ENCODE measurements at places on chromosomes 2 and 18.
A peak's percentile ranks its signal among the peaks of the same experiment; 100 is the strongest.

DNA sequence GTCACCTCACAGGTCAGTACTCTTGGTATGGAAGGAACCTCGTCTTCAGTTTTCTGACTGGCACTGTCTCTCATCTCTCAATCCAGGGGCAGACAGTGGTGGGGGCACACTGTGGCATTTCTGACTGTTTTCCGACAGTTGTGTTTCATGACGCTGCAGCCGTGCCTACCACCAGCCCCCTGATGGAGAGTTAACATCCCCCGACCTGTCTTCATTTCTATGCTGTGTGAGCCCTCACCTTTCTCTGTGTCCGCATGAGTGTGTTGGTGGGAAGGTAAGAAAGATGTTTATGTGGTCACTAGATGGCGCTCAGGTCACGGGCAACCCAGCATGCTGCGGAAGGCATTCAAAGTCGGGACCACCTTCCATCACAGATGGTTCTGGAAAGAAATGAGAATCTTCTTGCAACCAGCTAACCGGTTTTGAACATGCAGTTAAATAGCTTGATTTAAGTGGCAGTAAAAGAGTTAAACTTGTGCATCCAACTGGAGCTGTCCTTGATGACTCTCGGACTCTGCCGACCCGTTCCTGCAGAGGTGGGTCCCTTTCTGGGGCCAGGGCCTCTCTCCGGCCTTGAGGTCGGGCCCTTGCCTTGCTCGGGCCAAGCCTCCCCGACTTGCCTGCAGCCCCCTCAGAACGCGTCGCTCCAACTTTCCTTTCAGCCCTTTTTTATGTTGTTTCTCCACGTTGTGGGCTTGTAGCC is 92.4 kb downstream of the DYSF start:
- peak; percentile 19 for DNase-seq
- no peak overlapping the region for H3K27ac ChIP-seq
- H3K36me3 ChIP-seq, result no peaks in the 10 kb centered on the region
- peaks cover 13% of the 10 kb centered on the region for H3K27me3 ChIP-seq

DNA sequence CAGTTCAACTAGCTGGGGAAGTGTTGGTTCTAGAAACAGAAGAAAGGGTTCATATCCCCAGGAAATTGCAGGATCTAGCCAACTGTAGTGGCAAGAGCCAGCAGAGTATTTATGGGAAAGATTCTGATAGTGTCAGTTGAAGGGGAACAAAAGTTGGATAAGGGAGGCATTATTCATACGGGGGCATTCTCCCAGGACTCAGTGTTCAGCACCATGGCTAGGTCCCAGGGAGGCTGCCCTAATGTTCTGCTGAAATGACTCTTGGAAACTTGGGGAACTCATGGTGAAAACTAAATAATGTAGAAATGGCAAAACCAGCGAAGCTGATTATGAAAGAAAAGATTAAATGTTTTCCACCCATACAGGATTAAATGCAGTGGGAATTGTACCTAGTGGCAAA is 543.7 kb downstream of the TRIB2 start:
- no peak overlapping the region for H3K4me3 ChIP-seq
- H3K27ac ChIP-seq, result no peak overlapping the region
- DNase-seq, result no peak
- no peaks in the 10 kb centered on the region for H3K4me1 ChIP-seq
- no peaks in the 10 kb centered on the region for H3K36me3 ChIP-seq
- H3K27me3 ChIP-seq, result no peaks in the 10 kb centered on the region

GRCh38 chr2:42567806-42568400 is 529 bp upstream of the MTA3 start:
- peak overlapping the region; percentile 97 for H3K27ac ChIP-seq
- peaks cover 64% of the 10 kb centered on the region for H3K4me1 ChIP-seq
- H3K27me3 ChIP-seq, result no peaks in the 10 kb centered on the region
- peaks cover 25% of the 10 kb centered on the region for H3K36me3 ChIP-seq
- peak; percentile 40 for DNase-seq
- H3K4me3 ChIP-seq, result peak overlapping the region; percentile 77

DNA sequence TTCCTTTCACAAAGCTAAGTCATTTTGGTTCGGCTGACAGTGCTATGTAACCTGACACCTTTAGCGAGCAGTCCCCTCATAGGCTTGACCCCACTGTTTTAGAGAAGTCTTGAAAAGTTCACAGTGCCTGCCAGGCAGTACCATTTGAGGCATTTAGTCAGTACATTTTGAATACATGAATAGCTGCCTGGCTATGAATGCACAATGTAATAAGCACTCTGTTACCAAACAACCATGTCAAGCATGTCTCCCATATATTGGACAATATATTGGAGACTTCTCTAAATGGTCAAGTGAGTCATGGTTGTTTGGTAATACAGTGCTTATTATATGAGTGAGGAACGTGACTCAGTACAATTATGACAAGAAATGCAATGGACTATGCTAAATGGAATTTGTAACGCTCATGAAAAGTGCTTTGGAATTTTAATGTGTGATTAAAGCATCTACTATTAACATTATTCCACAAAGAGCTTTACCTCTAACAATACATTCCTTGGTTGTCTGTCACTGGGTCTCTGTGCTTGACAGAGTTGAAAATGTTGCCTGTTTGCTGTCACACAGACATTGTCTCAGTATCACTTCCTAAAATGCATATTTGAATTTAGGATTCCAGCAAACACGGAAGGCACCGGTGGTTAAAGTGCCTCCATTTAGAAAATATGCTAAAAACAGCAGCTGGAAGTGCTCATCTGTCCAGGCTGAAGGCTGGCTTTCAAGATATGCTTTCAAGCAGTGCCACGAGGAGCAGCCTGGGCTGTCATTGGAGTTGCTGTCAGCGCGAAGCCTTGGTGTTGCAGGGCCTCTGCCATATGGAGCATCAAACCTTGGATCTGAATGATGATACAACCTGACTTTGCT is 458.6 kb downstream of the FBXO15 start:
- no peak overlapping the region for H3K4me3 ChIP-seq
- H3K27me3 ChIP-seq, result no peaks in the 10 kb centered on the region

DNA sequence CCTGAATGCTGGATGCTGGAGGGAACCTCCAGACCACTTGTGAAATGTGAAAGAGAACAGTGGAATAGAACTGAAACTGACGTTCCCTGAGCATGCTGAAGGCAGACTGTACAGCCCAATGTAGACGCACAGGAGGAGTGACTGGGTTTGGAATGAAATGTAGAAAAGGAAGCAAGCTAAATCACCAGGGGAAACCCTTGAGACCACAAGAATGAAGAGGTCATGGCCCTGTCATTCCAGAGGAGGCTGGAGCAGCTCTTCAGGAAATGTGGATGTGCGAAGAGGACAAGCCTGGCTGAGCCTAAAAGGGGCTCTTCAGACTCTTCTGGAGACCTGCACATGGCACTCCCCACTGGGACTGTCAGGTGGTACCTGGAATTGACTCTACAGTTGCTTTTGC is 118.5 kb upstream of the ALPP start:
- H3K27ac ChIP-seq, result no peak overlapping the region
- H3K36me3 ChIP-seq, result peaks cover 34% of the 10 kb centered on the region
- H3K4me1 ChIP-seq, result no peaks in the 10 kb centered on the region
- no peak for DNase-seq

- peaks cover 17% of the 10 kb centered on the region for H3K36me3 ChIP-seq
- H3K4me3 ChIP-seq, result no peak overlapping the region
- H3K4me1 ChIP-seq, result peaks cover 12% of the 10 kb centered on the region
- DNase-seq, result no peak
- H3K27ac ChIP-seq, result no peak overlapping the region
- H3K27me3 ChIP-seq, result no peaks in the 10 kb centered on the region
Observed at GRCh38 chr2:118010473-118010872, 3.4 kb downstream of the CCDC93 start.

DNA sequence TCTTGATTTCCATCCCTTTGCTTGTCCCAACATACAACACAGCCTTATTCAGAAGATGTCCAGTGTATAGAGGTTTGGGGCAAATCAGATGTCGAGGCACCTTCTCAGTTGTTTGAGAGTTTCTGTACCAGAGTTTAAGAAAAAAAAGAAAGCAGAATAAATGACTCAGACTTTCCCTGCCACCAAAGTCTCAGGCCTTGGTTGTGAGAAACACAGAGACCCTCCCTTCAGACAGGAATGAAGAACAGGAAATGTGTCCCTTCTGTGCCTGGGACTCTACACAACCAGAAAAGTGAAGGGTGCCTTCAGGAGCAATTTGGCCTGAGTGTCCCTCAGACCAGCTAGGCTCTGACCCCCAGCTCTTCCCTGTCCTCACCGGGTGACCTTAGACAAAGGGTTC is 37.3 kb upstream of the REL start:
- H3K36me3 ChIP-seq, result no peaks in the 10 kb centered on the region
- DNase-seq, result no peak
- no peaks in the 10 kb centered on the region for H3K27me3 ChIP-seq
- no peak overlapping the region for H3K27ac ChIP-seq
- peaks cover 9% of the 10 kb centered on the region for H3K4me1 ChIP-seq

GRCh38 chr2:211416373-211416772 is 860.0 kb downstream of the CPS1 start:
- H3K36me3 ChIP-seq, result no peaks in the 10 kb centered on the region
- H3K4me1 ChIP-seq, result no peaks in the 10 kb centered on the region
- no peak overlapping the region for H3K4me3 ChIP-seq
- H3K27me3 ChIP-seq, result no peaks in the 10 kb centered on the region
- no peak for DNase-seq
- H3K27ac ChIP-seq, result no peak overlapping the region

GRCh38 chr2:10390369-10390801 is 57.7 kb downstream of the ODC1 start:
- H3K27me3 ChIP-seq, result no peaks in the 10 kb centered on the region
- H3K36me3 ChIP-seq, result no peaks in the 10 kb centered on the region
- no peak overlapping the region for H3K27ac ChIP-seq

- H3K27me3 ChIP-seq, result no peaks in the 10 kb centered on the region
- DNase-seq, result no peak
- H3K27ac ChIP-seq, result no peak overlapping the region
- no peaks in the 10 kb centered on the region for H3K4me1 ChIP-seq
Observed at GRCh38 chr2:53021292-53021691, 746.3 kb upstream of the CHAC2 start.

- H3K36me3 ChIP-seq, result no peaks in the 10 kb centered on the region
- DNase-seq, result no peak
- no peak overlapping the region for H3K4me3 ChIP-seq
Observed at GRCh38 chr18:22285361-22286140, 116.2 kb downstream of the GATA6 start.

DNA sequence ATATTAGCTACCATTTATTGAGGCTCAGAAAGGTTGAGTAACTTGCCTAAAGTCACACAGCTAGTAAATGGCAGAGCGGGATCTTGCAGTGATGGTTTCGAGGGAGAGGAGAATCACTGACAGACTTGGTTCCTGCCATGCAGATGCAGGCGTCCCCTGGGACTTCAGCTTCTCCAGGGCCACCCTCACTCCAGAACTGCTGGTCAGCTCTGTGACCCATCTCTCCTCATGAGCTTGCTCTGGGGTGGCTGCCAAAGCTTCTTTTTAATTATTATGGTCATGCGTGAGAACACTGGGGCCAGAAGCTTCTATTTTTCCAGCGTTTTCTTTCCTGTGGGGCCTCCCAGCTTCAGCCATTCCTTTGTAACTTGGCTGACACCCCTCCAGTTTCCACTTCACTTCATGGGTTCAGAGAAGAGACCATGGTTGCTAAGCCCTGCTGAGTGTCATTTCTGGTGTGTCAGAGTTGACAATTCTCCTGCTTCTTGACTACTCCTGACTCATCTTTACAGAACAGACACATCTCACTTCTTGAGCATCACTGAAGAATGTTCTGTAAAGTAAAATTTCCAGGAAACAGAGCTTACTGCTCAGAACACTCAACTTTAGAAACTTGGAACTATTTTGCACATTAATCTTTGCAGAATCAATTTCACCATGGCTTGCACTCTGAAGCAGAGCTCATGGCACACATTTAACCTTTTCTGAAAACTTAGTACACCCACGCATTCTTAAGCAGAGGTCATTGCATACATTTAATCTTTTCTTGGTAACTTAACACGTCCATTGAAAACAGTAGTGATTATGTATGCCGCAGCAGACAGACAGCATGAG is 70.4 kb downstream of the IL1R2 start:
- DNase-seq, result no peak
- H3K4me1 ChIP-seq, result no peaks in the 10 kb centered on the region
- no peaks in the 10 kb centered on the region for H3K36me3 ChIP-seq
- no peak overlapping the region for H3K27ac ChIP-seq
- no peak overlapping the region for H3K4me3 ChIP-seq

DNA sequence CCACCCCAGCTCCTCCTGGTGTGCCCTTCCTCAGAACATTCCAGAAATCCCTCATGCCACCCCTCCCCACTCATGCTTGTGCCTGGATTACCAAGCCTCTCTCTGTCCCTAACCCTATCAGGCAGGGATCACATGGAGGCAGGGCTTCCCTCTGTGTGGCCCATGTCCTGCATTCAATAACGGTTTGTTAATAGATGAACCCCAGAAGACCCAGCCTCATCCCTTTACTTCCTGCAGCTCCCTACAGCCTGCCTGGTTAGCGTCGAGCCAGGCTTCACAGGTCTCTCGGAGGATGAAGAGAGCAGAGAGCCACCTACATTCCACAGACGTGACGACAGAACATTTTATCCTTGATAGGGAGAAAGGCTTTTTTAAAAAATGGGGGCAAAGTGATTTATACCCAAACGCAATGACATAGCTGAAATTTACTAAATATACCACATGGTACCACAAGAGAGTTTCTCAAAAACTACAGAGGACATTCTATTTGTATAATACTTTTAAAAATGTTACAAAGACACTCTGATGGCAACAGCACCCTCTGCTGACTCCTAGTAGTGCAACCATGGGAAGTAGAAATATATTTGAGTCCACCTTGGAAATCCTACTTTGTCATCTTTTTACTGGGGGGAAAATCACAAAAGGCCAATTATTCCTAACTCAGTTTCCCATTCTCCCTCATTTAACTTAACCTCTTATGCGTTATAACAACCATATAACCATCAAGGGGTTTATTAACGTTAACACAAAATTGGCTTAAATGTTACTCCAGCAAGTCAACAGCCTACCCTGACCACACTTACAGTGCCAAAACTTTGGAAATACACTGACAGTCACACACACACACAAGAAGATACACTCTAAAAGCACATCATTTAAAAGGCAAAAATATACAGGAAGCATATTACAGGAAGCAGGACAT is 30.7 kb downstream of the FBXO15 start:
- no peaks in the 10 kb centered on the region for H3K27me3 ChIP-seq
- H3K27ac ChIP-seq, result no peak overlapping the region
- H3K4me3 ChIP-seq, result no peak overlapping the region
- peak; percentile 83 for DNase-seq
- peaks cover 3% of the 10 kb centered on the region for H3K4me1 ChIP-seq

- no peaks in the 10 kb centered on the region for H3K27me3 ChIP-seq
- no peak for DNase-seq
- no peaks in the 10 kb centered on the region for H3K36me3 ChIP-seq
- H3K4me1 ChIP-seq, result no peaks in the 10 kb centered on the region
- H3K4me3 ChIP-seq, result no peak overlapping the region
- no peak overlapping the region for H3K27ac ChIP-seq
Observed at GRCh38 chr18:35515460-35516130, 17.8 kb upstream of the INO80C start.
